ENCODE measurements at places on chromosomes 4 and X.

- DNase-seq, result no peak
Measured at GRCh38 chr4:39613093-39613656, 25.5 kb downstream of the SMIM14 start.

- no peak for DNase-seq
Measured at GRCh38 chr4:2295500-2295899, 33.6 kb upstream of the MXD4 start.

DNA sequence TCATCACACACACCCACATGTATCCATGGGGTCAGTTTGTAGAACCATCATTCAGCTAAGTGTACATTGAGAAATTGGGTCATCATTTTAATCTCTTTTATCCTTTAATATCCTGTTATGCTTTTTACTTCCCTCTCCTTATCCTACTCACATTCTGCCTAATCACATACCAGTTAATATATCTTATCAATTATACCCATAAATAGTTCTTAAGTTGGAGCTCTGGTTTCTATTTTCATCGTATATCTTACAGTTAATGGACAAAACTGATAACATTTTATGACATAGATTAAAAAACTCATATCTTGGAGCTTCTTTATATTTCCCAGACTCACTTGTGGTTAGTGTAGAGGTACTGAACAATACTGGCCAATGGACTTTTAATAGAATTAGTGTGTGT is 729.5 kb upstream of the LCORL start:
- DNase-seq, result no peak

DNA sequence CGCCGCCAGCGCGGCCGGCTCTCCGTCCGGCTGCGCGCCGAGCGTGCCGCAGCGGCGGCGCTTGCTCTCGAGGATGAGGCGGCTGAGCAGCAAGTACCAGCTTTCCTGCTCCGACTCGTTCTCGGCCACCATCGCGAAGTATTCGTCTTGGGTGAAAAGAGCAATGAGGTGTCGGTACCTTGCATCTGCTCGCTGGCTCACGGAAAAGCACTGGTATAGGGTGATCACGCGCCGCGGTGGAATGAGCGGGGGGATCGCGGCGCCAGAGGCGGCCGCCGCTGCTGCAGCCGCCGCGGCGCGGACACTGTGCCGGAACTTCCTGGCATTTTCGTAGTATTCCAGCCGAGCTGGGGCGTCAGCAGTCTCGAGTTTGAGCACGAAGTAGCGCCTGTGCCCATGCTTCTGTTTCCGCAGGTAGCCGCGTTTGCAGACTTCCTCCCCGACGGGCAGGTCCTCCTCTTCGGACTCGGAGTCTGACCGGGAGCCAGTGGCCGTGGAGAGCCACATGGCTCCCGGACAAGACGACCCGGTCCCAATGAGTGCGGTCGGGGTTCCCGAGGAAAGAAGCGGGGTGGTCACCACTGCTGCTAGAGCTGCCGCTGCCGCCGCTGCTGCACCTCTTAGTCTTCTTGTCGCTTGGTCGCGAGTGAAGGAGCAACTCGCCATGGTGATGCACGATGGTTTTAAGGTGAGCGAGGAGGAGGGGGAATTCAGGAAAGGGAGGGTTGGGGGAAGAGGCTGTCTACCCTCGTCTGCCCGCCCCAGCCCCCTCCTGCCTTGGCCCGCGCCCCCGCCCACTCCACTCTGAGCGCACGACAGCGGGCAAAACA is 469 bp downstream of the IRS4 start:
- no peak for DNase-seq

DNA sequence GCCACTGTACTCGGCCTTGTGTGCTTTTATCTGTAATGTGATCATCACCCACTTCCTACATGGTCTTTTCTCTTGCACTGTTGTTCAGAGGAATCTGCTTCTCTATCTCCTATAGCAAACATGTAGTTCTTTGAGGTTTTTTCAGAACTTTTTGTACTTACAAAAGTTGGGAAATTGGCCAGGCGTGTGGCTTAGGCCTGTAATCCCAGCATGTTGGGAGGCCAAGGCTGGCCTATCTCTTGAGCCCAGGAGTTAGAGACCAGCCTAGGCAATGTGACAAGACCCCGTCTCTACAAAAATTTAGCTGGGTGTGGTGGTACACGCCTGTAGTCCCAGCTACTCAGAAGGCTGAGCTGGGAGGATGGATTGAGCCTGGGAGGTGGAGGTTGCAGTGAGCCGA is 30.4 kb downstream of the TAF1 start:
- DNase-seq, result no peak

- DNase-seq, result no peak
Measured at GRCh38 chr4:169351872-169352271, 81.1 kb upstream of the SH3RF1 start.

GRCh38 chr4:7200801-7201200 is 8.5 kb downstream of the SORCS2 start:
- no peak for DNase-seq

GRCh38 chr4:22688236-22688635 is 4.5 kb upstream of the GBA3 start:
- no peak for DNase-seq
